Osteoblast (primary cell): ENCODE measurements at places on chromosomes 12 and 14.

- peaks cover 19% of the 10 kb centered on the region for H3K4me1 ChIP-seq
- no peak overlapping the region for H3K27ac ChIP-seq
- no peak for DNase-seq
- peaks cover 14% of the 10 kb centered on the region for H3K27me3 ChIP-seq
- H3K4me3 ChIP-seq: no peak overlapping the region
These were observed 70.8 kb downstream of the AKAP6 start for GRCh38 chr14:32399920-32400319.

GRCh38 chr12:93710574-93710926 is 33.4 kb downstream of the CRADD start:
- H3K4me1 ChIP-seq: peaks cover 21% of the 10 kb centered on the region
- H3K4me3 ChIP-seq: no peak overlapping the region
- H3K36me3 ChIP-seq: no peaks in the 10 kb centered on the region
- H3K27ac ChIP-seq: no peak overlapping the region
- no peaks in the 10 kb centered on the region for H3K27me3 ChIP-seq
- no peak for DNase-seq

DNA sequence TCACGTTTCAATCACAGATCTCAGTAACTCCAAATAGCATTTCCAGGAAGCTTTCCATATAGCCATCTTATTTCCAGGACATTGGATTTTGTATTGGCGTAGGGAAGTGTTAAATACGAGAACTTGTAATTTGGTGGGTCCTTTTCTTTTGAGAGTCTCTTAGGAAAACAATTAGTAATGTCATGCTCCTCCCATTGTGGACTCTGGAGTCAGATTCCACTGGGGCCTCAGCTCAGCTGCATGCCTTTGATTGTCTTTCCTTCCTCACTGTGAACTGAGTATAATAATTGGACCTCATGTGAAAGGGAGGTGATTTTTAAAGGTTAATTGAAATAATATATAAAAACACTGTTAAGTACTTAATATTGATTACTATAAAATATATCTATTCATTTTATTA is 462.6 kb downstream of the NPAS3 start:
- no peak overlapping the region for H3K27ac ChIP-seq
- H3K4me3 ChIP-seq: no peak overlapping the region
- DNase-seq: no peak

- peak overlapping the region; percentile 40 for H3K27ac ChIP-seq
- peaks cover 23% of the 10 kb centered on the region for H3K4me1 ChIP-seq
- no peak for DNase-seq
- no peaks in the 10 kb centered on the region for H3K36me3 ChIP-seq
- no peak overlapping the region for H3K4me3 ChIP-seq
- no peaks in the 10 kb centered on the region for H3K27me3 ChIP-seq
These were observed 465.2 kb downstream of the LRIG3 start for GRCh38 chr12:58455136-58455535.

GRCh38 chr14:42149609-42150261 is 543.1 kb downstream of the LRFN5 start:
- peaks cover 3% of the 10 kb centered on the region for H3K4me1 ChIP-seq
- no peaks in the 10 kb centered on the region for H3K36me3 ChIP-seq
- no peak for DNase-seq
- peak overlapping the region; percentile 17 for H3K4me3 ChIP-seq

DNA sequence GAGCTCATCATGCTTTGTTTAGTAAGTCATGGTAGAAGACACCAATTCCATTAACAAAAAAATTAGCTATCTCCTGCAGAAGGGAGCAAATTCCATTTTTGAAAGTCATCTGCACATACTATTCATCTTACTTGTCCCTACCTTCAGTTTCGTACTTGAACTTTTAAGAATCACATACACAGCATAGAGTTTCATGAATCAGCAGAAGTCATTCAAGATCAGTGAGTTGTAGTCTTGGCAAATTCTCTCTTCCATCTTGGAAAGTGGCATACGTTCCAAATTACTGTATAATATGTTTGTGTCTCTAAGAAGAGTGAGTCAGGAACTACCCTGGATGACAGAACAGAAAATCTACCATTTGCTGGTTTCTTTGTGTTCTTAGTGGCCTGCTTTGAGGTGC is 14.1 kb downstream of the VRK1 start:
- no peaks in the 10 kb centered on the region for H3K36me3 ChIP-seq
- DNase-seq: peak; percentile 84
- peak overlapping the region; percentile 1 for H3K4me3 ChIP-seq
- H3K27me3 ChIP-seq: no peaks in the 10 kb centered on the region
- peaks cover 5% of the 10 kb centered on the region for H3K4me1 ChIP-seq

DNA sequence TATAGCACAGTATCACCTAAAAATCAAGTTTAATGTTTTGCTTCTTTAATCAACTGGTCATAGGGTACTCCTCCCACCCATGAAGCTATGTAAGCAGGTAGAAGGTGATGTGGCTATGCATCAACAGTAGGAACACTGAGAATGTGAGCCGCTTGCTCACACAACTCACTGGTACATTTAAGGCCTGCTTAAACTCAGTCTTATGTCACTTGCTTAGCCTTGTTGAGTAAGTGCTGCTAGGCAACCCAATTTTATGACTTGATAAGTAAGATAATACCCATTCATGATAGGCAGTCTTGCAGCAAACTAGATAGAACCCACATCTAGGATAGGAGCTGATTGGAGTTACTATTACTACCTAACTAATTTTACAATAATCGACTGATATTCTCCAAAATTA is 70.0 kb upstream of the BMP4 start:
- no peaks in the 10 kb centered on the region for H3K27me3 ChIP-seq
- H3K36me3 ChIP-seq: no peaks in the 10 kb centered on the region
- DNase-seq: no peak
- no peaks in the 10 kb centered on the region for H3K4me1 ChIP-seq

- no peaks in the 10 kb centered on the region for H3K36me3 ChIP-seq
- H3K27ac ChIP-seq: no peak overlapping the region
- H3K27me3 ChIP-seq: peaks cover 2% of the 10 kb centered on the region
- DNase-seq: no peak
- H3K4me3 ChIP-seq: no peak overlapping the region
- H3K4me1 ChIP-seq: no peaks in the 10 kb centered on the region
These were observed 79.5 kb downstream of the PTPRB start for GRCh38 chr12:70557583-70558191.

GRCh38 chr14:74604911-74605310 is 7.1 kb downstream of the LTBP2 start:
- no peaks in the 10 kb centered on the region for H3K27me3 ChIP-seq
- H3K36me3 ChIP-seq: peaks cover 48% of the 10 kb centered on the region
- peaks cover 65% of the 10 kb centered on the region for H3K4me1 ChIP-seq
- H3K27ac ChIP-seq: peak overlapping the region; percentile 85

DNA sequence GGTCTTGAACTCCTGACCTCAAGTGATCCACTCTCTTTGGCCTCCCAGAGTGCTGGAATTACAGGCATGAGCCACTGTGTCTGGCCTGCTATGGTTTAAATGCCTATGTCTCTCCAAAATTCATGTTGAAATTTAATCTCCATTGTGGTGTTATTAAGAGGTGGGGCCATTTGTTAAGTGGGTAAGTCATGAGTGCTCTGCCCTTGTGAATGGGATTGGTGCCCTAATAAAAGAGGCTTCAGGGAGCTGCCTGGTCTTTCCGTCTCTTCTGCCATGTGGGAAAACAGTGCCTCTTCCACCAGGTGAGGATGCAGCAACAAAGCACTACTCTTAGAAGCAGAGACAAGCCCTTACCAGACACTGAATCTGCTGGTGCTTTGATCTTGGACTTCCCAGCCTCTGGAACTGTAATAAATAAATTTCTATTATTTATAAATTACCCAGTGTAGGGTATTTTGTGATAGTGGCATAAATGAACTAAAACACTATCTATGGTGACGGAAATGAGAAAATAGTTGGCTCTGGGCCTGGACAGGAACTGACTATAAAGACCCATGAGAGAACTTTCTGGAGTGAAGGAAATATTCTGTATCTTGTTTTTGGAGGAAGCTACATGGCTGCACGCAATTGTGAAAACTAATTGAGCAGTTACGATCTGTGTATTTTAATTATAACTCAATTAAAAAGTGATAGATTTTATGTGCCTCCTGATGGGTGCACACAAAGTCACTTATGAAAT is 12.1 kb upstream of the ATP23 start:
- no peaks in the 10 kb centered on the region for H3K27me3 ChIP-seq
- H3K27ac ChIP-seq: no peak overlapping the region
- H3K4me3 ChIP-seq: no peak overlapping the region
- H3K4me1 ChIP-seq: no peaks in the 10 kb centered on the region
- no peak for DNase-seq

DNA sequence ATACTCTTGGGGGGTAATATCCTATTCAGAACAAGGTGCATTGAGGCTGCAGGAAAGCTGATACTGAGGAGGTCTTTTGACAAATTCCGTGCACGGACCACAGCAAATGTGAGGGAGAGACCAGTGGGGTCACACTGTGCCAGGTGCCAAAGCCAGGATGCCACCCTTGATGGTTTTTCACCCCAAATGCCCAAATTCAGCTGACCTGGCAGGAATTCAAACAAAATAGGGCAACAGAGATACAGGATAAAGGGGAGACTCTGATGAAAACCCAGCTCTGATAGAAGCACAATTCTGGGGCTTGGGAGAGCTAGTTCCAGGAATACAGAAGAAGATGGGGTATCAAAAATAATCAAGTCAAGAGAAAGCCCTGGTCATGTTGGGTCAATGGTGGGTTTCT is 55.3 kb downstream of the SLC8A3 start:
- H3K36me3 ChIP-seq: no peaks in the 10 kb centered on the region
- no peak overlapping the region for H3K4me3 ChIP-seq
- no peaks in the 10 kb centered on the region for H3K4me1 ChIP-seq

DNA sequence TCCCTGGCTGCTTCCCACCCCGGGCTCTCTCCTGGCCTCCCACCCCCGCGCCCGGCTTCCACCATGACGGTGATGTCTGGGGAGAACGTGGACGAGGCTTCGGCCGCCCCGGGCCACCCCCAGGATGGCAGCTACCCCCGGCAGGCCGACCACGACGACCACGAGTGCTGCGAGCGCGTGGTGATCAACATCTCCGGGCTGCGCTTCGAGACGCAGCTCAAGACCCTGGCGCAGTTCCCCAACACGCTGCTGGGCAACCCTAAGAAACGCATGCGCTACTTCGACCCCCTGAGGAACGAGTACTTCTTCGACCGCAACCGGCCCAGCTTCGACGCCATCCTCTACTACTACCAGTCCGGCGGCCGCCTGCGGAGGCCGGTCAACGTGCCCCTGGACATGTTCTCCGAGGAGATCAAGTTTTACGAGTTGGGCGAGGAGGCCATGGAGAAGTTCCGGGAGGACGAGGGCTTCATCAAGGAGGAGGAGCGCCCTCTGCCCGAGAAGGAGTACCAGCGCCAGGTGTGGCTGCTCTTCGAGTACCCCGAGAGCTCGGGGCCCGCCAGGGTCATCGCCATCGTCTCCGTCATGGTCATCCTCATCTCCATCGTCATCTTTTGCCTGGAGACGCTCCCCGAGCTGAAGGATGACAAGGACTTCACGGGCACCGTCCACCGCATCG is 1.8 kb downstream of the KCNA1 start:
- H3K36me3 ChIP-seq: no peaks in the 10 kb centered on the region
- no peak overlapping the region for H3K4me3 ChIP-seq
- peaks cover 39% of the 10 kb centered on the region for H3K27me3 ChIP-seq
- H3K4me1 ChIP-seq: no peaks in the 10 kb centered on the region

DNA sequence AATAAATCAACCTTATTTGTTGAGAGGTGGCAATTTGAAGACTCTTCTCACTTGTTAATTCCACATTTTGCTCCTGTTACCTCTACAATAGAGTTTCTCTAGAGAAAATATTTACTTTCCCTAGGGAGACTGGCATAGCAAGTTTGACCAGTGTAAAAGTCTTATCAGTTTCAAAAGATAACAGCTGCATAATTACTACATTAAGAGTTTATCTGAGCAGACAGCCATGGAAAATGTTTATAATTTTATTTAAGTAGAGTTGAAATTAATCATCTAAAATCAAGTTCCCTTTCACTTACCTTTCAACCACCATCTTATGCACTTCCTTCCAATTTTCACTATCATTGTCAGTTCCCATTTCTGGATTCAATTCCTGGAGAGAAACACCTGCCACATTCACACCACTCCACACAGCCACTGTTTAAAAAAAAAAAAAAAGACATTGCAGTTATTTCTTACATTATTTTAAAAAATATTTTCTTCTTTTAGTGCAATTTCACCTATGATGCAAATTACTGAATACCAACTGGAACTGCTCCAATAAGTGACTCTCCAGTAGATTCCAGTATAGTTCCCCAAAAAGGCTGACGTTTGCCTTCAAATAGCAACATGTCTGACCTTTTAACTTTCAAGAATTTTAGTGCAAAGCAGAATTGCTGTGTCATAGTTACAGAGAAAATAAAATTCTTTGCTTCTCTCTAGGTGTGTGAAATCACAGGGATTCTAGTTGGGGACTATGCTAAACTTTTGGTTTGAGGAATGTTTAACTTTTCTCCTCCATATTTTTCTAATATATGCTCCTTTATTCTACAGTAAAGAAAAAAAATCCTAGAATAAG is 19.4 kb downstream of the LDHB start:
- no peaks in the 10 kb centered on the region for H3K4me1 ChIP-seq
- no peak for DNase-seq
- no peaks in the 10 kb centered on the region for H3K27me3 ChIP-seq
- H3K4me3 ChIP-seq: no peak overlapping the region

- H3K4me3 ChIP-seq: no peak overlapping the region
- peak; percentile 72 for DNase-seq
- no peaks in the 10 kb centered on the region for H3K4me1 ChIP-seq
- H3K27me3 ChIP-seq: peaks cover 21% of the 10 kb centered on the region
- no peak overlapping the region for H3K27ac ChIP-seq
- peaks cover 43% of the 10 kb centered on the region for H3K36me3 ChIP-seq
These were observed 1.9 kb downstream of the RTL1 start for GRCh38 chr14:100901391-100902183.

- no peaks in the 10 kb centered on the region for H3K36me3 ChIP-seq
- H3K4me1 ChIP-seq: peaks cover 30% of the 10 kb centered on the region
- peak overlapping the region; percentile 61 for H3K27ac ChIP-seq
- DNase-seq: peak; percentile 98
- H3K27me3 ChIP-seq: no peaks in the 10 kb centered on the region
These were observed 1.6 kb downstream of the CRIP2 start for GRCh38 chr14:105476097-105476830.

DNA sequence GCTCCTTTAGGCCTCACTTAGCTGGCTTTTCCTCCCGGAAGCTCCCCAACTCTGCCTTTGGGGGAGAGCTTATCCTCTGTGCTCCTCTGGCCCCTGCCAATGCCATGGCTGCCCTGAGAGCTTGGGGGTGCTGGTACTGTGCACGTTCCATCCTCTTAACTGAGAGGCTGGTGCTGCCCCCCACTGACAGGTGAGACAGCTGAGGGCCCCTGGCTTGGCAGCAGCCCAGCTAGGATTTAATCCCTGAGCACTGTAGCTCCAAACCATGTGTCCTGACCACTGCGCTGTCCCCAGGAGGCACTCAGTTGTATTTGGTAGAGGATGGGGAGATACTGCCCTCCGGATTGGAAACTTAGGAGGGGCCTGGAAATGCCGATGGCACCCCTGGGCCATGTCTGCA is 46.1 kb downstream of the UBE3B start:
- no peak for DNase-seq
- H3K27ac ChIP-seq: no peak overlapping the region
- peaks cover 48% of the 10 kb centered on the region for H3K36me3 ChIP-seq
- H3K4me3 ChIP-seq: no peak overlapping the region
- H3K27me3 ChIP-seq: no peaks in the 10 kb centered on the region
